ENCODE measurements at places on chromosomes 3 and 15.

- no peak for DNase-seq
Observed at GRCh38 chr3:37853691-37854413, 7.8 kb upstream of the CTDSPL start.

GRCh38 chr15:100048736-100049135 is 293.0 kb downstream of the ADAMTS17 start:
- no peak for DNase-seq

GRCh38 chr3:193240850-193241706 is at the start of gene PLAAT1:
PLAAT1 (plus strand) TSS chr3:193241222; CDS start chr3:193255651, 14,429 bp downstream.
- DNase-seq = peak; percentile 82

DNA sequence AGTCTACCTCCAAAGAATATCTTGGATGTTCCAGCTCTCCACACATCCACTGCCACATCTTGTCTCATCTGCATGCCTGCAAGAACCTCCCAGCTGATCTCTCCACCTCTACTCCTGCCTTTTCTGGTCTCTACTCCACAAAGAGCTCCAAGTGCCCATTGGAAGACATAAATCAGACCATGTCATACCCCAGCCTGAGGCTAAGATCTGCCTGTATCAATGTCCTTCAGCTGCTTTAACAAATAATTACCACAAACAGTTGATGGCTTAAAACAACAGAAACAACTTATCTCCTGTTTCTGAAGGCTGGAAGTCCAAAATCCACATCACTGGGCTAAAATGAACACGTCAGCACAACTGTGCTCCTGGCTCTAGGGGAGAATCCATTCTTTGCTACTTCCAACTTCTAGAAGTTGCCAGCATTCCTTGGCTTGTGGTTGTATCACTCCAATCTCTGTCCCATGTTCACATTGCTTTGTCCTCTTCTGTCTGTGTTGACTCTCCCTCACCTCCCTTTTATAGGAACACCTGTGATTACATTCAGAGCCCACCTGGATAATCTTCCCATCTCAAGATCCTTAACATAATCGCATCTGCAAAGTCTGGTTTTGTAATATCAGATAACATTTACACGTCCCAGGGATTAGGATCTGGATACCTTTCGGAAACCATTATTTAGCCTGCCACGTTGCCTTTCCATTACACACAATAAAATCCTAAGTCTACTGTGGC is 17.0 kb upstream of the LMCD1 start:
- no peak for DNase-seq

GRCh38 chr3:168951368-168951767 is 712.1 kb downstream of the MECOM start:
- DNase-seq = no peak
